ENCODE measurements at places on chromosomes 6 and 20.
A peak's percentile ranks its signal among the peaks of the same experiment; 100 is the strongest.

DNA sequence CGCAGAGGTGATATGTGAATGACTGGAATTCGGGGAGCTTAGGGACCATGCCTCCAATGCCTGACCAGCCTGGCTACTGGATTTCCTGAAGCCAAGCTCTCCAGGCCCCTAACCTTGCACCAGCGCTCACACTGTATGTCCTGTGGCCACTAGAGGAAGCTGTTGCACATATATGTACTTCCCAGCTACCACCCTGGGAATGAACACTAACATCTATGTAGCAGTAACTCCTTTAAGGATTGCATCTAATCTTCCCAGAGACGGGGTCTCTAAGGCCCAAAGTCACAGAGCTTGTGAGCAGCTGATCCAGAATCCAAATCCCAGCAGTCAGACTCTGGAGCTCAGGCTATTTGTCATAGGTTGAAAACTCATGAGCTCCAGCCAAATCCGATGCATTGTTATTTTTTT is 20.4 kb upstream of the BPIFB1 start:
- DNase-seq: peak; percentile 59

GRCh38 chr20:6483727-6484126 is 283.8 kb upstream of the BMP2 start:
- no peak for DNase-seq

GRCh38 chr6:64861039-64861651 is 845.9 kb downstream of the EYS start:
- no peak for DNase-seq

- no peak for DNase-seq
These were observed 172.9 kb upstream of the MCHR2 start for GRCh38 chr6:100166956-100167355.

DNA sequence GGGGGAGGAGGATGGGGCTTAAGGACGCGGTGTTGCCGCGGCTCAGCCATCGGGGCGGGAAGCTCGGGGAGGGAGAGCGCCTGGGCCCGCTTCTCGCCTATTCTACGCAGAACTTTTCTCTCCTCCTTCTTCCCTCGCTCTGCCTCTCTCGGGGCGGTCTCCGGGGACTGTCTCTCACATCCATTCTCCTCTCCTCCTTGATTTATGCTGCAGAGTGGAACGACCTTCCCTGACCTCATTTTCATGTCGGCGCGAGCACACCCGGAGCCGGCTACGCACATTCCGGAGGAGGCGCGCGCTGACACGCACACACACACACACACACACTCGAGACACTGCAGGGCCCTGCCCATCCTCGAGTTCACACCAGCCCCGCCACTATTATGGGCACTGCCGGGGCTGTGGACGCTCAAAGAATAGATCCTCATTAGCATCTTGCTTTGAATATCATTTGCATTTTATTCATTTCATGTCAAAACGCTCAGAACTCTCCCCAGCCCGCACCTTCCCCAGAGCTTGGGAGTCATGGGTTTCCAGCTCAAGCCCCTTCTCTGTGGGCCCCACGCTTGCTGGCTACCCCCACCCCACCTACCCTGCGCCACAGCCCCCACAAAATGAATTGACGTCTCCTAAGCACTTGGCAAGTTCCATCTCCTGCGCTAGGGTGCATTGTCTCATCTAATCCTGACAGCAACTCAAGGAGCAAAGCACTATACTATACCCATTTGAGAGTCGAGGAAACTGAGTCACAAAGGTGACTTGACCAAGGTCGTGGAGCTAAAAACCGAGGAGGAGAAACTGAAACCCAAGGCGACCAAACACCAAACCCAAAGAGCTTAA is 36.8 kb downstream of the NCR2 start:
- DNase-seq: no peak

DNA sequence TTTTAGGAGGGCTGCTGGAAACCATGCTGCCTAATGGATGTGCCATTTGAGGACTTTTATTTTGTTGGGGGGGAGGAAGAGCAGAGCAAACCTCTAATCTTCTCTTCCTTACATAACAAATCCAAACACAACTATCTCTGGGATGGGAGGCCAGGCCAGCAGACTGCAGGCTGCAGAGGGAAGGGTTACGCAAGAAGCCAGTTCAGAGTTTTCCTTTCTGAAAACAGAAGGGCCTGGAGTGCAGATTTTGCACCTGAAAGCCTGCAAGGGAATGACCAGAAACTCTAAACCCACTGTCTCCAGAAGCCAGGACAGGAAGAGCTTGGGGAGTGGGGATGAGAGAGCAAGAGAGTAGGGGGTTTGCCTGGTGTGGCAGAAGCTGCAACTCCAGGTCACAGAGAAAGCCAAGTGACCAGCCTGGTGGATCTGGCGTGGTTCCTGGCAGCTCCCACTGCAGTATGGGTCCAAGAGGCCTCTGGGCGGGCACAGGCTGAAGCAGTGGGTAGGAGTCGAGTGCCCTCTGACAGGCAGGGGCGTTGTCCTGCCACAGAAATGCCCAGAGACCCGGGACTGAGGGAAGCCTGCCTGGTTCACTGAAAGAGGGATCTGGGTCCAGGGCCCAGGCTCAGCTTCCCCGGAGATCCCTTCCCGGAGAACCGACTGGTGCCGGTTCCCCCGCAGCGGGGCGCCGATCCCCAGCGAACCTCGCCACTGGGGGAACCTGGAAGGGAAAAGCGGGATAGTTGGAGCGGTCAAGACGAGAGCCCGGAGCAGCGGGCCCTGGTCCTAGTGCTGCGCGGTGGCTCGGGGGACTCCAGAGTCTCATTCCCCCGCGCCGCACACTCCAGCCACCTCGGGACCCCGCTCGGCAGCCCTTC is 6.7 kb downstream of the MAFB start:
- no peak for DNase-seq

GRCh38 chr6:6803180-6803977 is 214.9 kb downstream of the LY86 start:
- peak; percentile 69 for DNase-seq

DNA sequence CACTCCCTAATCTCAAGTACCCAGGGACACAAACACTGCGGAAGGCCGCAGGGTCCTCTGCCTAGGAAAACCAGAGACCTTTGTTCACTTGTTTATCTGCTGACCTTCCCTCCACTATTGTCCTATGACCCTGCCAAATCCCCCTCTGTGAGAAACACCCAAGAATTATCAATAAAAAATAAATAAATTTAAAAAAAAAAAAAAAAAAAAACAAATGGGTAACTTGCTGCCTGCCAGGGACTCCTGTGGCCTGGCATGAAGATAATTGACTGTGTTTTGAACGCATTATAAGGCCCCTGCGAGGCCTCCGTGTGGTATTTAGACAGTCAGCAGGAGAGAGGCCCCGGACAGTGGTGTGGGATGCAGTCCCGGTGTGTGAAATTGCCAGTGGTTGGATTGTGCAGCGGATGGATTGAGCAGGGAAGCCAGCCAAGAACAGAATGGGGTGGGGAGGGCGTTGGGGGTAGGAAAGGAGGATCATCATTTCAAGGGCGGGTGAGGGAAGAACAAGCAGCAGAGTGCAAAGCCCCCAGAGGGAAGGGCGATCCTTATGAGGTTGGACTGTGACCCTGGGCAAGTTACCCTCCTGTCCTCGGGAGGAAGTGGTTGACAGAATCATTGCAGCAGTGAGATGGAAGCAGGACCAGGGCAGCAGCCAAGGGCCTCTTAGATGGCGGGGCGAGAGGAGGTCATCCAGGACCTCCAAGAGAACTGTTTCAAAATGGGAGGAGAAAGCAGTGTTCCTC is 43.3 kb downstream of the PPARD start:
- no peak for DNase-seq

DNA sequence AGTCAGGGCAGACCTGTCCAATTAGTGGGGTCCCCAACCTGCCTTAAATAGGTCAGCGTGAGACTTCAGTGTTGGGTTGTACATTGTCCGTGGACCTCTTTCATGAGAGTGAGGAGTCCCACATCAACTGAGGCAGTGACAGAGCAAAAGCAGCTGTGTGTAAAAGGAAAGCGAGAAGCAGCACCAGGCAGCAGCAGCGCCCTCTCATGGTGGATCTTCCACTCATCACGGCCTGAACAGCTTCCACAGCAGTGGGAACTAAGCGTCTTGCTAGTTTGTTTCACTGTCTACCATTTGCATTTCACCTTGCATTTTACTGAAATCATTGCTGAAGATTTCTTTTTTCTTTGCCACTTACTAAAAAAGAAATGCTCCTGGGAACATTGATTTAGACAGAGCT is 333.8 kb downstream of the PKHD1 start:
- no peak for DNase-seq

DNA sequence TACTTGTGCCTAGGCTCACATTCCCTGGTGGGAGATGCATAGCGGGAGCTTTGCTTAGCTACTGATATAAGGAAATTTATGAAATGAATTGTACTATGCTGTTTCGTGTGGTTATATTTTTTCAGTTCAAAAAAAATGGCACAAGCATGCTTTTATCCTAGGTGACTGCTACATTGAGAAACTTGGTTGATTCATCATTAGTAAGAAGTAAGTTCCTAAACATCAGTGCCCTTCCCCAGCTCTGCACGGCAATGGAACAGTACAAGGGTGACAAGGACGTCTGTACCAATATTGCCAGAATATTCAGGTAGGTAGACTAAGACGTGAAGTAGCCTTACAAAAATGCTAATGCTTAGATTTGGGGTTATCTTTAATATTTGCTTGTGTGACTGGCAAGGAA is 79.7 kb downstream of the ARMC2 start:
- no peak for DNase-seq

GRCh38 chr6:19608546-19608945 is 228.6 kb upstream of the ID4 start:
- no peak for DNase-seq

DNA sequence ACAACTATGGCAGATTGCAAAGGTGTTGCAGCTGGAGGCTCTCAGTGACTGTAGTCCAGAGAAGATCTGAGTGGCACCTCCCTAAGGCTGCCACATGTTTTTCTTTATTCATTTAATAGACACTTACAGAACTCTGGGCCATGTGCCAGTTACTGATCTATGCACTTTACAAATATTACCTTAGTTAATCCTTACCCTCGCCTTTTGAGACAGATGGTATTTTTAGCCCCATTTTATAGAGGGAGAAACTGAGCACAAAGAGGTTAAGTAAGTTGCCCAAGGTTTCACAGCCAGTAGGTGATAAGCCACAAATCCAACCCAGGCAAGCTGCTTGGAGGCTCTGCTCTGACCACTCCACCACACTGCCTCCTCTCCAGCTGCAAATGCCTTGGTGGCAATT is 6.5 kb upstream of the SCRT2 start:
- DNase-seq: no peak

DNA sequence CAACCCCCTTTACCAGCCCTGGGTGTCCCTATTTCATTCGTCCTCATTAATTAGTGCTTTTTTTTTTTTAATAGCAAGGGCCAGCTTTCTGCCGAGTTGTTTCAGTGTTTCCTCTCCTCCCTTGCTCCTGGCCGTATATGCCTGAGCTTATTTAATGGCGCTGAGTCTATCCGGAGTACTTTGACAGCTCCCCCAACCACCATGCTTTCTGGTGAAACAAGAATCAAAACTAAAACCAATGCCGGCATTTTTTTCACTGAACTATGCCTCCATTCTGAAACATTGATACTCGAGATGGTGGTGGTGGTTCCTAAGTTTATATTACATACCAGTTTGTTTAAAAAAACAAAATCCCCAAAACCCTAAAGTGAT is 1.2 kb downstream of the DCBLD1 start:
- peak; percentile 34 for DNase-seq

- no peak for DNase-seq
These were observed 148.4 kb downstream of the TBXT start for GRCh38 chr6:166019214-166019613.

DNA sequence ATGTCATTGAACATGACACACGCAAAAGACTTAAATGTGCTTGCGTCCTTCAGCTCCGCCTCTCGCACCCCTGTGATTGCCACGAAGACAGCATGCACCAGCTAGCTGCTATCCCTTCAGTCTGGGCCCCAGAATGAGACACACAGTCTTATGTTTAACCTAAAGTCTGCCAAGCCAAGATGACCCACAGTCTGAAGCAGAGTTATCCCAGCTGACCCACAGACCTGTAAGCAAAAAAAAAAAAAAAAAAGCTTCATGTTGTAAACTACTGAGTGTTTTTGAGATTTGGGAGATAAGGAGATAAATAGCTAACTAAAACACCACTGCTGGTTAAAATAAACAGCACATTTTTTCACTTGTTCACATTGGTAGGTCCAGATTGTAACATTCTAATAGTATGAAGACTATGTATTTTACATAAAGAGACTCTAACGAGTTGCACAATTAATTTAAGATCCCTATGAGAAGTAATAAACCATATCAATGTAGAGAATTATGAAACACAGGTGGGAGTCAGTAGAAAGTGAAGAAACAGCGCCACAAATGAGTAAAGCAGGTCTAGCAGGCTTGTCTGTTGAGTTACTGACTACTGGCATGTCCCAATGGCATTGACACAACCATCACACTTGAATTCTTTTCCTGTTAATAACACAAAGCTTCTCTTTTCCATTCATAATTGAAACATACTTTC is 47.4 kb upstream of the CCDC28A start:
- no peak for DNase-seq

DNA sequence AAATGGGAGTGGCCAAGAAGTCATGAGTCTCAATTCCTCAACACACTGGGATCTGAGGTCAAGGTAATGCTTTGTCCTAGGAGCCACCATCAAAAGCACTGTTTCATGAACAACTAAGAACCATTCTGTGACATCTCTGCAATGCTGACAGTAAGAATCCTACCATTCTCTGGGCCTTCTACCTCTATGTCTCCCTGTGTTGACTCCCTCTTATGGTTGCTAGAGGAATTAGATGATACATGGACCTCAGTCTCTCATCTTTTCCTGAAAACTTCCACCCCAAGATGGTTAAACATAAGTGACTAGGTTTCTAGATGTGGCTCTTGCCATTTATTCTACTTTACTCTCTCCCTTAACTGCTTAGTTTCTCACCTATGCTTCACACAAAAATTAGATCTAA is 9.1 kb downstream of the MTRF1L start:
- no peak for DNase-seq

GRCh38 chr6:41286544-41287346 is at the start of gene TREM1:
Gene TREM1 (minus strand): TSS chr6:41286682. CDS start chr6:41286655, 27 bp downstream.
- peak; percentile 70 for DNase-seq
